ENCODE measurements at places on chromosomes 4 and X. TPM values are rescaled to one million over a fixed set of nuclear protein-coding genes. Genes with fewer than 3 reads are reported as not detected.

DNA sequence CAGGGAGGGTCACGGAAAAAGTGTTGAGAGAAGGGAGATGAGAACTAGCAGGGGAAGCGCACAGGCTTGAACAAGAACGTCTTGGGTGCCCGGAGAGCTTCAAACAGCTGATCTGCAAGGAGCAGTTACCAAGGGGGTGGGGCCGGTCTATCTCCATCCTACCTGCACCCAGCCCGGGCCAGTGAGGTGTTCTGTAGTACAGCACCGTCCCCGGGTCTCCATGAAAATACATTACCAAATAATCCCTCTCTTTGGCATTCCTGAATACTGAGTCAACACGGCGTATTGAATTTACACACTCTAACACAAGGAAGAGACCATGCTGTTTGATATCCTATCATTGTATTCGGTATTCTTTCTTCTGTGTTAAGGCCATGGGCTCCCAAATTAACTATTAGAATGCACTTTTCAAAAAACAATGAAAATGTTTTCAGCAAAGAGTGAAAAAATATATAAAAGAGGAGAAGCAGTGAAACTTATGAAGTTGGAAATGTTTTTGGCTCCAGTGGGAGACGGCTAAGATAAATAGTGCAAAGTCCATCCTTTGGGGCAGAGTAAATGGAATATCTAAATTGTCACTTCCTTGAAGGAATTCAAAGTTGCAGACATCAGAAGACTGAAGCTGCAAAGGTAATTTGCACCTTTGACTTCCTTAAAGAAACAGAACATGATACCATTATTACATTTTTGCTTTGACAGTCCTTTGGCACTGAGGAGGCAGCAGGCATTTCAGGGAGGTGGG, 90.3 kb downstream of the DHRSX start:
- no peak for DNase-seq
- H3K4me3 ChIP-seq: no peak overlapping the region
- no peaks in the 10 kb centered on the region for H3K36me3 ChIP-seq
- H3K27ac ChIP-seq: no peak overlapping the region
- no peaks in the 10 kb centered on the region for H3K27me3 ChIP-seq

DNA sequence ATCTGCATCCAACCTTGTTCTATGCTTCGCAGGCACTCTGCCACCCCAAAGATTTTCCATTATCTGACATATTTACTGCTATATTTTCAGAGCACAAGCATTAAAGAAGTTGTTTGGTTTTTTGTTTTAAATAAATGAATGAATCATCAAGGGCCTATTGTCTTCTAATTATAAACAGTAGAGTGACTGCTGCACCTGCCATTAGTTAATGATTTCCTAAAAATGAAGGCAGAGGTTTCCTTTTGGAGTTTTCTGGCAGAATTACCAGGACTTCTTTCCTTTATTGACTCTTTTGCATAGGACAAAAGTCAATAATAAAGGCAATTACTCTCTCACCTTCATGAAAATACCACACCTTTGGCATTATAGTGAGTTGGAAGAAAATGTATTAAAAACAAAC, 238.1 kb downstream of the INPP4B start:
- no peak for DNase-seq
- peaks cover 5% of the 10 kb centered on the region for H3K36me3 ChIP-seq
- H3K4me3 ChIP-seq: no peak overlapping the region
- no peaks in the 10 kb centered on the region for H3K4me1 ChIP-seq
- no peaks in the 10 kb centered on the region for H3K27me3 ChIP-seq

DNA sequence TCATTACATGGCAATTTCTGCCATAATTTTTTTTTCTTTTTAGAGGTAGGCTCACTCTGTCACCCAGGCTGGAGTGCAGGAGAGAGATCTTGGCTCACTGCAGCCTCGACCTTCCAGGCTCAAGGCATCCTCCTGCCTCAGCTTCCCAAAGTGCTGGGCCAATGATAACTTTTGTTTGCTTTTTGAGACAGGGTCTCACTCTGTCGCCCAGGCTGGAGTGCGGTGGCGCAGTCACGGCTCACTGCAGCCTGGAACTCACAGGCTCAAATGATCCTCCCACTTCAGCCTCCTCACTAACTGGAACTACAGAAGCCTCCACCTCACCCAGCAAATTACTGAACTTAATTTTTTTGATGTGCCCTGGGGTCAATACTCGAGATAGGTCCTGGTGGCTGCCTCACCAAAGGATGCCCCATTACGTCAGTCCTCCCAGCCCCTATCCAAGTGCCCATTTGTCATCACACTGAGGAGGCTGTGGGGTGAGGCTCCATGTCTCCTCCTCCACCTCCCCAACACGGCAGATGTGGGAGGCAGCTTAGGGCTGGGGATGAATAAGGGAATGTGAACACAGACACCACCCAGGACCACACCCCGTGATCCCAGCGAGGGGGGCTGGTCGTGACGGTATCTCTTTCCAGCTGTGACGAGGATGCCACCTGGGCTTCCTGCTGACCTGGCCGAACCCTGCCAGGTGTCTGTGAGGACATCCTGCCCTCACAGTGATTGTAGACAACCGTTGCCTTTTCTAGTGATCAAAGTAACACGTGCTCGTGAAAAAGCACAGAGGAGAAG, 12.4 kb upstream of the NKX1-1 start:
- DNase-seq: no peak
- H3K27me3 ChIP-seq: peaks cover 39% of the 10 kb centered on the region
- H3K4me3 ChIP-seq: no peak overlapping the region

- H3K4me1 ChIP-seq: peaks cover 7% of the 10 kb centered on the region
- H3K27me3 ChIP-seq: no peaks in the 10 kb centered on the region
- no peaks in the 10 kb centered on the region for H3K36me3 ChIP-seq
- H3K4me3 ChIP-seq: peak overlapping the region; percentile 66
- DNase-seq: peak; percentile 36
Measured at GRCh38 chr4:118850488-118851173, 14.7 kb upstream of the SEC24D start.

DNA sequence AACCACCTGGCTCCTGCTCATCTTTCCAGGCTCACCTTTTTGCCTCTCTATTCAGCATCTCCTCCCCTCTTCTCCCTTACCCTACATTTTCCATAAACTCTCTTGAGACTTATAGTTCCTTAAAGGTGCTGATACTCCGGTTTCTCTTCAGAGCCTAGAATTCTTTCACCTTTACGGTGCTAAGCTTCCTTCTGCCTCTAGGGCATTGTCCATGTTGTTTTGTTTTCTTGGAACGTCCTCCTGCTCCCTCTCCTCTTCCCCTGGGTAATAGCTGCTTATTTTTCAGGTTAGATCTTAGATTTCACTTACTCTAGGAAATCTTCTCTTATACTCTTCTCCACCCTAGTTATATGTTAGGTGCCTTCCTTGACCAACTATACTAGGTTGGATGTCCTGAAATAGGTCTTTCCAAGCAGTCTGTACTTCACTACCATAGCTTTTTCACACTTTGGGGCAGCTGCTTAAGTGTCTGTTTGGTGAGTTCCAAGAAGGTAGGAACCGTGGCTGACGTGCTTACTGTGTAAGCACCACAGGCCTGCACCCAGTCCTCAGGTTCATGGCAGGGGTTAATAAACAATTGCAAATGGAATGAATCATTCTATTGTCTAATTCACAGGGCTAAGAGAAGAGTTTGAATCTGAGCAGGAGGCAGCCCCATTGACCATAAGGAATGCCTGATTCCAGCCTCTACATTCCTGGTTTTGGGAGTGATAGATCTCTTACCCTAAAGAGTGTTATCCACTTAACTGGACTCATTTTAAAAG, 227.5 kb downstream of the MGST2 start:
- peaks cover 11% of the 10 kb centered on the region for H3K4me1 ChIP-seq
- no peak for DNase-seq

DNA sequence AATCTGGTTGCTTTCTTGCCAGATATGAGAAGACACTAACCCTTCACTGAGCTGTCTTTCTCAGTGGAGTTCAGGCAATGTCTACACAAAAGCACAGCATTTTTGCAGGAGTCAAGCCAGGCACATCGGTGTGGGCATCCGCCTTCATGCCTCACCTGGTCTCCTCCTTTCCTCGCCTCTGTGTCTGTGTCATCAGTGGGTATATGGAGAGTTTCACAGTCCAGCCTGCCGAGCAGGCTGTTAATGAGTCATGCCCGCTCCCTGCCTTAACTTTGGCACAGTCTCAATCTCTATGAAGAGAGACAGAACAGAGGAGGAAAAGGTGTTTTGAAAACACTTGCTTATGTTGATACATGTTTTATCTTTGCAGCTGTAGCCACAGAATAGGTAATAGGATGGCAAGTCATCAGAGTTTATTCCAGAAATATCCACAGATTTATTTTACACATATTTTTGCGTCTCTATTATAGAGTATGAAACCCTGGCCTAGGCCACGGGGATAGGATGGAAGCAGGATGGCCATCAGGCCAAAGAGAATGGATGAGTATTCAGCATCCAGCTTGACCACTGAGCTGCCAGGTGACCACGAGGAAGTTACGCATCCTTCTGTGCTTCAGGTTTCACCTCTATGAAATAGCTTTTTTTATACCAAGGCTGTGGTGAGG, 32.8 kb upstream of the MAML3 start:
- DNase-seq: peak; percentile 87
- H3K4me3 ChIP-seq: no peak overlapping the region
- H3K36me3 ChIP-seq: no peaks in the 10 kb centered on the region
- 0 out of 2 replicates have a peak, but pooled peaks cover 8% of the 10 kb centered on the region for H3K4me1 ChIP-seq
- H3K27ac ChIP-seq: no peak overlapping the region
- H3K27me3 ChIP-seq: no peaks in the 10 kb centered on the region

DNA sequence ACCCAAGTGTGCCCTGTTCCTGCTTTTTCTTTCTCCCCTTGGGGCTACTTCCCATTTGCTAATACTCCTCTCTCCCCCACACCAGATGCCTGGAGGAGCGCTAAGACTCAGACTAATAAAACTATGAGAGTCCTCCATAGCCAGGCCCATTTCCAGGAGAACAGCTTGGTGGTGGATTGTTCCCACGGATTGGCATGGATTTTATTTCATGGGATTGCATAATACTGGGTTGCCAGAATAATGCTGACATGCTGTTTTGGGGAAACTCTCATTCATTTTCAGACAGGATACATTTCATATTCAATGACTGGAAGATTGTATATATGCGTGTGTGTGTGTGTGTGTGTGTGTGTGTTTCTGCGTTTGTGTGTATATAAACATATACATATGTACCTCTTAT, 447.5 kb upstream of the PITX2 start:
- H3K27me3 ChIP-seq: no peaks in the 10 kb centered on the region
- no peak overlapping the region for H3K27ac ChIP-seq
- no peak overlapping the region for H3K4me3 ChIP-seq
- DNase-seq: peak; percentile 53
- H3K36me3 ChIP-seq: no peaks in the 10 kb centered on the region

DNA sequence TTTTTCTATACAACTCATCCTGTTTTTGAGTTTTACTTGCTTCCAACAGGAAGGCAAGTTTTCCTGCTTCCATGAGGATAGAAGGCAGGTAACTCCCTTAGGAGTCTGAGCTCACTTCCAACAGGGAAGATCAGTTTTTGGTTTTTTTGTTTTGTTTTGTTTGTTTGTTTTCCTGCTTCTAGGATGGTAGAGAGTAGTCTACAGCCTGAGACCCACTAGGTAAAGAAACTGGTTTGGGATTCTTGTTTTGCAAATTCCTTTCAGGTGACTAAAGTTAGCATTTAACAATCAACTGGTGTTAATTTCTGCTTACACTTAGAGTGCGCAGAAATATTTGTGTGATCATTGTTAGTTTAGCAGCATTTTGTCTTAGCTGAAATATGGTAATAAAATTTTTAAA, 227.8 kb upstream of the TACR3 start:
- H3K36me3 ChIP-seq: no peaks in the 10 kb centered on the region
- no peak for DNase-seq
- no peak overlapping the region for H3K27ac ChIP-seq
- H3K4me3 ChIP-seq: no peak overlapping the region
- no peaks in the 10 kb centered on the region for H3K4me1 ChIP-seq

DNA sequence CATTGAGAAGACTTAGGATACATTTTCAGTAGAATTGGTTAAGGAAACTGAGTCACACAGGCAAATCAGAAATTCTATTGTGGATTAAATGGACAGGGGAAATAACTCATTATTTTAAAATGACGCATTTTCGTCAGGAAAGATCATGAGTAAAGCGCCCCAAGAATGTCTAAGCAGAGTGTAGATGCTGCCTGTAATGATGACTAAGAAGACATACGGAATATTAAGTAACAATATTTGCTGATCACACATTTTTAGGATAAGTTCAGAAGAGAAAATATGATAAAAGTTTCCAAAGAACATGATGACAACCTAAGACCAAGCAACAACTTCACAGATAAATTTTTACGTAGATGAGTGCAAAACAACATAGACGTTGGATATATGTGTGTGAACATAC, 596.3 kb upstream of the TENM3 start:
- H3K4me1 ChIP-seq: no peaks in the 10 kb centered on the region
- no peak overlapping the region for H3K4me3 ChIP-seq
- H3K36me3 ChIP-seq: no peaks in the 10 kb centered on the region
- no peaks in the 10 kb centered on the region for H3K27me3 ChIP-seq

GRCh38 chr4:141977433-141977832, 341.1 kb downstream of the IL15 start:
- H3K27ac ChIP-seq: no peak overlapping the region
- H3K36me3 ChIP-seq: no peaks in the 10 kb centered on the region
- H3K4me3 ChIP-seq: no peak overlapping the region
- no peaks in the 10 kb centered on the region for H3K4me1 ChIP-seq
- H3K27me3 ChIP-seq: no peaks in the 10 kb centered on the region

Gene SLC7A11
- total RNA-seq: 67.2 TPM

Gene C1QTNF7
- total RNA-seq: not detected

Gene USP26
- total RNA-seq: not detected

Gene GRPR
- total RNA-seq: not detected

Gene TMEM131L
- 5.7 TPM for total RNA-seq
